Right ventricle myocardium inferior (tissue), 1 donor: ENCODE measurements at places on chromosomes 7 and 10.

DNA sequence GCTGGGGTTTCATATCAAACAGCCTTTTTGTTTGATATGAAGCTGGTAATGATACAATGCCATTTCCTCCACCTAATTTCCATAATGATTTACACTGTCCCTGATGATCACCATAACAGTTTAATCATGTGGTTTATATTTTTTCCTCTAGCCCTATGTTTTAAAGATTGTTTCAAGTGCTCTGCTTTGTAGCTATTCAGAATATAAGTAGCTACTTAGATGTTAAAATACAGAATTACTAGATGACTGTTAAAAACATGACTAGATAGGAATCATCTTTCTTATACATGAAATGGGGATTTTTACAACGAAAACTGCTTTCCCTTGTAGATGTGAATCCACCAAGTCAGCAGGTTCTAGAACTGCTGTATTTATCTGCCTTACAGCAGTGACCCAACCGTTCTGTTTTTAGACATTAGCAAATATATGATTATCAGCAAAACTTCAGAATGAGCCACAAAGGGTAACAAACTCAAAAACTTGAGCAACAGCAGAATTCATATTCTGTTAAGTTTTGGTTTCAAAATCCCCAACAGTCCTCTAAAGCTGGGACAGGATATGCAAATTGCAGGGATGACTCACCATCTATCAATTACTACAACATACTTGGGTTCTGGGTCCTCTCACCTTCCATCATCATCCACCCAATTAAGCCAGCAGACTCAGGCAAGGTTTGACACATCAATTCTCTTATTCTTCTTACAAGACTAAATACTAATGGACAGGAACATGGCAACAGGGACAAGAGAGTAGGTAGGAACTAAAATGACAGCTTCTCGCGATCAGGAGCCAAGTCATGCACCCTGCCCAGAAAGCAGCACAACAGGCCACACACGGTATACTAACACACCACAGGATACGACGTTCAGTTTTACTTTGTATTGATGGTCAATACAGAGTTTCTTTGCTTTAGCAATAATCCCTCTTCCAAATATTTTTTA is 83.9 kb downstream of the PIP4K2A start:
- no peak for DNase-seq

- DNase-seq = no peak
Observed at GRCh38 chr7:24836084-24836483, 78.8 kb upstream of the GSDME start.

DNA sequence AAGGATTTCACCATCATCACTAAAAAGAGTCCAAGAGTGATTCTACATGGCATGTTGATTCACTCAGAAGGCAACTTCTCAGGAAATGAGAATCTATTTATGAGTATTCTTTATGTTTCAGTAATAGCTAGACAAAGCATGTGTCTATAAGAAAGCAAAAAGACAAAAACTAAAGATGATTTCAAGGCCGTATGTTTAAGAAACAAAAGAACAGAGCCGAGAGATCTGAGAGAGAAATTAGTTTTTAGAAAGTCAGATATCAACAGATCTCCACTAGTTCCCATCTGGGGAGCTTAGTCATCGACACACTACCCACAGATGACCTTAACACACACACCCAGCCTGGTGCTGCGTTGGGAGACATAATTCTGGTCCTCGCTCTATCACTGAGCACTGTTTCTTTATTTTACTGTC is 21.0 kb downstream of the PIP4K2A start:
- peak; percentile 37 for DNase-seq

DNA sequence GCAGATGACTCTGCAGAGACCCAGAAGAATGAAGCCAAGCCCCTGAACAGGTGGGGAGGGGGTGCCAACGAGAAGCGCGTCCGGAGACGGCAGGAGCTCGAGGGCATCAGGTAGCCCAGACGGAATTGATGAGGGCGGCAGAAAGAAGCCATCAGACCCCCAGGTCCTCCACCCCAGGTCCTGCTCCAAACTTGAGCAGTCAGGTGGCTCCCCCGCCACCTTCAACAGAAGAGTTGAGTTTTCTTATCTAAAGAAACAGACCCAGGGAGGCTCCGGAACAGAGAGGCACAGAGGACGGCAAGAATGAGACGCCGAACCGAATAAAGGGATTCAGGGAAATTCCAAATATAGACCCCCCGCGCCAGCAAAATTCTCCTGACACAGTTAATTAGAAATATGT is 22.2 kb downstream of the RGS10 start:
- no peak for DNase-seq

- DNase-seq = no peak
Observed at GRCh38 chr7:101832205-101832631, 14.8 kb downstream of the CUX1 start.

DNA sequence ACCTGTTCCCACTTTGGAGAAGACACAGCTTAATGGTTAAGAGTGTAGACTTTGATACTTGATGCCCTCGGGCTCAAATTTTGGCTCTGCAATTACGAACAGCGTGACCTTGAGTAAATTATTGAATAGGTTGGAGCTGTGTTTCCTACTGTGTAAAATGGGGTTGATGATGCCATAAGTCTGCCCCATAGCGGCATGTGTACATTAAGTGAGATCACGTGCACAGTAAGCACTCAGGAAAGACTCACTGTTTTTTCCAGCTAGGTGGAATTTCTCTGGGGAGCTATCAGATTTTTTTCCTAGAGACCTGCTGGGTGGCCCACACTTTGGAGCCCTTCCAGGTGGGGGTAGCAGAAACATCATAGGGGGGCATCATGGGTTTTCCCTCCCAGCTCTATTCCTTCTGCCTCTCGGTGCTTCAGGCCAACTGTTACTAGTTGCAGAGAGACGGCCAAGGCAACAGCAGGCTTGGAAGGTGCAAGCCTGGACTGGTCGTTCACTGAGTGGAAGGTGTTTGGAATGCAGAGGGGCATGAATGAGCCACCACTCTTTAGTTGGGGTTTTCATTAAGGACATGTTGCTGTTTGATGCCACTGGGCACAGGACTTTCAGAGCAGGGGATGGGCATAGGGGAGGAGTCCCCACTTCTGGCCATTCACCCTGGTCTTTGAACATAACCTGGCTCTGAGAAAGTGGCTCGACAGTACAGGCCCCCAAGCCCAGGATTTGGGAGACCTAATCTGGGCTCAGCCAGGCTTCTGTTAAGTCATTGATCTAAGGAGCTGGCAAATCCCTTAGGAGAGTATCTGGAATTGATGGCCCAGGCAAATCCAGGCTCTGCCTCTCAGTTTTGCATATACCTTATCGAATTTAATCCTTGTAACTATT is 64.0 kb downstream of the SYPL1 start:
- no peak for DNase-seq

DNA sequence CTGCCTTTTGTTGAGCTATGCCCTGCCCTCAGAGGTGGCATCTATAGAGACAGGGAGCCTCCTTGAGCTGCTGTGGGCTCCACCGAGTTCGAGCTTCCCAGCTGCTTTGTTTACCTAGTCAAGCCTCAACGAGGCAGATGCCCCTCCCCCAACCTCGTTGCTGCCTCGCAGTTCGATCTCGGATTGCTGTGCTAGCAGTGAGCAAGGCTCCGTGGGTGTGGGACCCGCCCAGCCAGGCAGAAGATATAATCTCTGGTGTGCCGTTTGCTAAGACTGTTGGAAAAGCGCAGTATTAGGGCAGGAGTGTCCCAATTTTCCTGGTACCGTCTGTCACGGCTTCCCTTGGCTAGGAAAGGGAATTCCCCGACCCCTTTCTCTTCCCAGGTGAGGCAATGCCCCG is 88.4 kb upstream of the CDK6 start:
- DNase-seq = no peak

GRCh38 chr7:96122746-96123145 is 199.2 kb downstream of the SLC25A13 start:
- DNase-seq = no peak

DNA sequence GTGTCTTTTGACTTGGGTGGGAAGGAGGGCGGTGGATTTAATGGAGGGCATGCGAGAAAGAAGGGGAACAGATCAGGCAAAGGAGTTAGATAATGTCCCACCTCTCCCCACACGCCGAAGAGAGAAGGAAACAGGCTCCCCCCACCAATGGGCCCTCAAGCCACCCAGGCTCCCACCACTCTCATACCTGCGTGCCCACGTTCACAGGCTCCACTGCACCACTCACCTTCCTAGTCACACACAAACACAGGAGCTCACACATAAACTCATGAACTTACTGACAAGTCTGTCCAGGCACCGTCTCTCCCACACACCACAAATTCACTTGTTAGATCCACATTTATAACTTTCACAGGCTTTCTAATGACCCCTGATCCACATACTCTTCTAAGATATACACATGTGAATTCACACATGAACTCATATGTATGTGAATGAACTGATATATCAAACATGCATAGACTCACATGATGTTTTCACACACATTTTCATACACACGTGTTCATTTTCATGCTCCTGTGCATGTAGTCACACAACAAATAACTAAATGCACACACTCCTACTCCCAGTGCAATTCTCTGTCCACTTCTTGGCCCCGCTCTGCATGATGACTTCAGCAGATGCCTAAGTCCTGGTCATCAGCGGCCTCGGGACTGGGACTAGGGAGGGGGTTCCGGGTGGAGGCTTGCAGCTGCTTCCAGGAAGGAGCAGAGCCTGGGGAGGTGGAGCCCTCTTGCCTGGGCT is 1.5 kb downstream of the LZTS2 start:
- peak; percentile 91 for DNase-seq

- DNase-seq = no peak
Observed at GRCh38 chr7:74042746-74043522, 15.0 kb downstream of the ELN start.

- DNase-seq = no peak
Observed at GRCh38 chr10:104150139-104150538, 28.2 kb downstream of the SFR1 start.

GRCh38 chr10:63593576-63593975 is 72.4 kb downstream of the REEP3 start:
- no peak for DNase-seq

GRCh38 chr10:130762491-130762890 is 549.0 kb downstream of the TCERG1L start:
- no peak for DNase-seq

- DNase-seq = no peak
Observed at GRCh38 chr10:69160809-69161241, 19.2 kb upstream of the SUPV3L1 start.

GRCh38 chr7:92729751-92730150 is 106.6 kb downstream of the CDK6 start:
- DNase-seq = no peak

- no peak for DNase-seq
Observed at GRCh38 chr7:131726686-131727085, 170.3 kb upstream of the PODXL start.

GRCh38 chr10:84593506-84593905 is 265.1 kb downstream of the CCSER2 start:
- no peak for DNase-seq

- DNase-seq = no peak
Observed at GRCh38 chr10:74107391-74107790, 43.2 kb downstream of the AP3M1 start.

- DNase-seq = no peak
Observed at GRCh38 chr10:51918440-51918839, 219.0 kb upstream of the CSTF2T start.

GRCh38 chr7:121061677-121062582 is 73.4 kb downstream of the CPED1 start:
- no peak for DNase-seq

- no peak for DNase-seq
Observed at GRCh38 chr10:12382157-12382548, 32.8 kb downstream of the CAMK1D start.

- DNase-seq = no peak
Observed at GRCh38 chr7:50324113-50324512, 19.6 kb downstream of the IKZF1 start.
